ENCODE measurements at places on chromosomes 11 and 22. TPM values are rescaled to one million over a fixed set of nuclear protein-coding genes. Genes with fewer than 3 reads are reported as not detected.
A peak's percentile ranks its signal among the peaks of the same experiment; 100 is the strongest.

- peaks cover 18% of the 10 kb centered on the region for H3K4me1 ChIP-seq
- H3K27me3 ChIP-seq = peaks cover 6% of the 10 kb centered on the region
- DNase-seq = no peak
- peak overlapping the region; percentile 87 for H3K27ac ChIP-seq
- peaks cover 8% of the 10 kb centered on the region for H3K36me3 ChIP-seq
Measured at GRCh38 chr22:39021552-39022250, 774 bp downstream of the APOBEC3D start.

DNA sequence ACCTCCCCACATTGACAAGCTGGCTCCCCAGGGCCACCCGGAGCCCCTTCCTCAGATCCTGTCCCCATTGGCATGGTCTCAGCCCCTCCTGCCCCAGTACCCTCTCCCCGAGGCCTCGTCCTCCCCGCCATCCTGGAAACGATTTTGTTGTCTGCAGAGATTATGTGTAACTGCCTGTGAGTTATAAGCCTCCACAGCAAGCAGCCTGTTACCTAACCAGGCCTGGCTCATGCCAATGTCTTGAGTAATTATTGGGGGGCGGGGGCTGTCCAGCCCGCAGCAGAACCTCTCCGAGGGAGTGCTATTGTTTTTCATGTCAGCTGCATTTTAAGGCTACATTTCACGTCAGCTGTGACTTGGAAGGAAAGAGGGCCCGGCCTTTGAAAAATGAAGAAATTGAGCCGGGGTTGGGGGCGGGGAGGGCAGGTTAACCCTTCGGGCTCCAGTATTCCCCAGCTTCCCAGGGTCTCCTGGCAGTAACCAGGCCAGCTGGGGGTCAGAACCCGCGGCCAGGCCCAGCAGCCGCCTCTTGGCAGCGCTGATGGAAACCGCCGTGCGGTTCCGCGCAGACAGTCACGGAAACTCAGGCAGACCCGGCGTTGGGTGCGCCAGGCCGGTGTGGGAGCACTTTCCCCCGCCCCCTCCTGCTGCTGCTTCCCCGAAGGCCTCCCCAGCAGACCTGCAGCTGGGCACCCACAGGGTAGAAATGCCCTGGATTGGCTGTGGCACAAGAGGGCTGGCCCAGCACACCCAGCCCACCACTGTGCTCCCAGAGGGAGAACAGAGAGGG lies 59.5 kb downstream of the CDKN1C start:
- DNase-seq = peak; percentile 93
- peaks cover 15% of the 10 kb centered on the region for H3K27me3 ChIP-seq
- H3K36me3 ChIP-seq = peaks cover 42% of the 10 kb centered on the region
- H3K27ac ChIP-seq = peak overlapping the region; percentile 97
- peak overlapping the region; percentile 82 for H3K4me3 ChIP-seq

The FOLH1 gene
- total RNA-seq = not detected

- H3K27ac ChIP-seq = peak overlapping the region; percentile 86
- H3K4me1 ChIP-seq = peaks cover 90% of the 10 kb centered on the region
- no peaks in the 10 kb centered on the region for H3K27me3 ChIP-seq
- H3K36me3 ChIP-seq = no peaks in the 10 kb centered on the region
Measured at GRCh38 chr11:122207921-122208764, 92.1 kb upstream of the BLID start.

GRCh38 chr11:121670805-121671282 lies 218.1 kb upstream of the SORL1-AS1 start:
- H3K4me3 ChIP-seq = peak overlapping the region; percentile 3
- no peak for DNase-seq
- H3K4me1 ChIP-seq = peaks cover 49% of the 10 kb centered on the region
- no peaks in the 10 kb centered on the region for H3K36me3 ChIP-seq
- no peak overlapping the region for H3K27ac ChIP-seq

The RCN1 gene
- total RNA-seq = 273 TPM

The RFPL2 gene
- not detected for total RNA-seq

DNA sequence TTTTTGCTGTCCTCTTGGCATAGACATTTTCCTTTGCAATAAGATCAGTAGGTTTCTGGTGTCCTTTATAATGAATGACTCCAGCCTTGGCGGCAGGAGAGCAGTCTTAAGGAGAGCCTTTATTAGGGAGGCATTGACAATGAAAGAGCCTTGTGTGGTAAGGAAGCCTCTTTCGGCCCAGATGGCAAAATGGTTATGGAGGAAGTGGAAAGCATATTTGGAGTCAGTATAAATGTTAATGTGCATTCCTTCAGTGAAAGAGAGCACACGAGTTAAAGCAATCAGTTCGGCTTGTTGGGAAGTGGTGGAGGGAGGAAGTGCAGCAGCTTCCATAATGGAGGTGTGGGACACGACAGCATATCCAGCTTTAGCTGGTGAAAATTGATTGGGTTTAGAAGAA lies 18.1 kb upstream of the ANO1 start:
- no peak overlapping the region for H3K27ac ChIP-seq
- DNase-seq = no peak
- no peak overlapping the region for H3K4me3 ChIP-seq
- peaks cover 35% of the 10 kb centered on the region for H3K27me3 ChIP-seq

The CABP2 gene
- total RNA-seq = not detected

DNA sequence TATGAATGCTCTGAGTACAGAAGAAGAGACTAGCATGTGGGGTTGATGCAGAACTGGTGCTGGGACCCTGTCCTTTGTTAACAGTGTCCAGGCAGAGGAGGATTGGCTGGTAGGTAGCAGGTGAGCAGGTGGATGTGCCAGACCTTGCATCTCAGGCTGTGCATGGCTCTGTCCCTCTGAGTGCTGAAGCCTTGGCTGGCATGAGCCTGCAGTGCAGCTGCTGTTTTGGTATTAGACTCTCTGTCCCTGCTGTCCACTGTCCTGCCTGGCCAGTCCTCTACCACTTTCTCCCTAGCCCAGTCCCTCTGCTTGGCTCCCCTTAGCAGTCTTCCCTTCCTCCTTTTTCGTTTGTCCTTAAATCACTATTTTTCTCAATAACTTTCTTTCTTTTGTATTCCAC lies 213.6 kb upstream of the ZBED5 start:
- no peak for DNase-seq
- no peak overlapping the region for H3K27ac ChIP-seq
- peaks cover 49% of the 10 kb centered on the region for H3K27me3 ChIP-seq
- no peaks in the 10 kb centered on the region for H3K4me1 ChIP-seq
- H3K36me3 ChIP-seq = no peaks in the 10 kb centered on the region
- no peak overlapping the region for H3K4me3 ChIP-seq

DNA sequence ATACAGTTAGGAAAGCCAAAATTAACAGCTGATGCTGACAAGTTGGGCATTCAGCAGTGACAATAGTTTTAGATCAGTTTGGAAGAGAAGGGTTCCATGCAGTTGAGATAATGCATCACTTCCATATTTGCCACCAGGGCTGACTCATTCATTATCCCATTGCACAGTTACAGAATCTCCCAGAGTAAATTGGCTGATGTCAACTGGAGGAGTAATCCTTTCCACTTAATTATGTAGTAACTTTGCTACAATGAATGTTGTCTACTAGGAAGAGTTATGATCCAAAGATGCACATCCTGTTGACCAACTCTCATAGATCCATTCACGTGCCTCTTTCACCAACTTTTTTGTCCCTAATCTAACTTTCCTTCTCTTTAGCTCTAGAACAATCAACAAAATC lies 123.3 kb upstream of the LUZP2 start:
- H3K27me3 ChIP-seq = no peaks in the 10 kb centered on the region
- DNase-seq = no peak
- H3K4me3 ChIP-seq = no peak overlapping the region
- H3K36me3 ChIP-seq = no peaks in the 10 kb centered on the region
- H3K27ac ChIP-seq = no peak overlapping the region

The TRPM5 gene
- total RNA-seq = not detected

DNA sequence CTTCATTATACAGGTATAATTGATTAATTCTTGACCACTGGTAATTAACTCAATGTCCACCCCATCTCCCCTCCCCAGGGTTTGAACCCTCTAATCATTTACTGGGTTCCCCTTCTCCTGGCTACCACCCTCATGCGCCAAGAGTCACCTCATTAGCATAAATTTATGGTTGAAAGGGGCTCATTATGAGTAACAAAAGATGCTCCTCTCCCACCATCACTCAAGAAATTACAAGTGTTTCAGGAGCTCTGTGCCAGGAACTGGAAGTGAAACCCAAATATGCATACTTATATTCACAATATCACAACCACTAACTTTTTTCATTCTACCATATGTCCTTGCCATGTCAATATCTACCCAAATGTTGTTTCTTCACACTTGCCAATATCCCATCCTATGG lies 7.8 kb upstream of the STIP1 start:
- H3K36me3 ChIP-seq = peaks cover 28% of the 10 kb centered on the region
- DNase-seq = no peak
- H3K4me3 ChIP-seq = no peak overlapping the region
- peaks cover 2% of the 10 kb centered on the region for H3K27me3 ChIP-seq
- H3K27ac ChIP-seq = no peak overlapping the region
- peaks cover 24% of the 10 kb centered on the region for H3K4me1 ChIP-seq

GRCh38 chr11:77090046-77090372 lies 12.6 kb upstream of the OMP start:
- H3K36me3 ChIP-seq = no peaks in the 10 kb centered on the region
- no peak overlapping the region for H3K27ac ChIP-seq
- H3K27me3 ChIP-seq = no peaks in the 10 kb centered on the region
- H3K4me1 ChIP-seq = peaks cover 6% of the 10 kb centered on the region
- no peak overlapping the region for H3K4me3 ChIP-seq

- H3K27ac ChIP-seq = no peak overlapping the region
- H3K4me3 ChIP-seq = peak overlapping the region; percentile 72
- no peaks in the 10 kb centered on the region for H3K36me3 ChIP-seq
- H3K27me3 ChIP-seq = peaks cover 54% of the 10 kb centered on the region
- H3K4me1 ChIP-seq = no peaks in the 10 kb centered on the region
Measured at GRCh38 chr11:75241036-75241905, 697 bp downstream of the TPBGL start.

DNA sequence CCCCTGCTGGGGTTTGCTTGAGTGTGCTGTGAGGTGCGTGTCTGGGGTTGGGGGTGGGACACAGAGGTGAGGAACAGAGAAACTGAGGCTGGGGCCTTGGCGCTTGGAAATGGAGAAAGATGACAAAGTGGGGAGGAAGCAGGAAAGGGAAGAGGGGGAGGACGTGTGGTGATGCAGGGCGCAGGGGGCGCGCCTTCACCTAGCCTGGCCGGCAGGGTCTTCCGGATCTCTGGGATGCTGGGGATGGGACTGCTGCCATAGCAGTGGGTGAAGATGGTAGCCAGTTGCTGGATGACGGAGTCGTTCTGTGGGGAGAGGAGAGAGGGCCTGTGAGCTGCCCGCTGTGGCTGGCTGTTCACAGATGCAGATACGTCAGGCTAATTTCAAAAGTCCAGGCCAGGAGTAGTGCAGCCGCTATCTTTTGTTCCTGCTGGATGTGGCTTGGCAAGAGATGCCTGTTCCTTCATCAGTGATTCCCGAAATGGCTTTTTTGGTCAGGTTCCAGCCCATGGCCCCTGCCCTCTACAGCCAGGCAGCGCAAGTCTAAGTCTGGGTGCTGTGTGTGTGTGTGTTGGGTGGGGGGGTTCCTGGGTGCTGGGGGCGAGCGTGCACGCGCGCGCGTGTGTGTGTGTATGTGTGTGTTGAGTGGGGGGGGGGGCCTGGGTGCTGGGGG lies 54.8 kb downstream of the NAT10 start:
- no peaks in the 10 kb centered on the region for H3K4me1 ChIP-seq
- H3K36me3 ChIP-seq = no peaks in the 10 kb centered on the region
- H3K27ac ChIP-seq = no peak overlapping the region
- H3K27me3 ChIP-seq = peaks cover 4% of the 10 kb centered on the region
- DNase-seq = no peak

GRCh38 chr11:129911298-129911697 lies 15.9 kb upstream of the NFRKB start:
- H3K27me3 ChIP-seq = no peaks in the 10 kb centered on the region
- H3K4me3 ChIP-seq = peak overlapping the region; percentile 3
- DNase-seq = no peak

The DRD4 gene
- total RNA-seq = 0.61 TPM

DNA sequence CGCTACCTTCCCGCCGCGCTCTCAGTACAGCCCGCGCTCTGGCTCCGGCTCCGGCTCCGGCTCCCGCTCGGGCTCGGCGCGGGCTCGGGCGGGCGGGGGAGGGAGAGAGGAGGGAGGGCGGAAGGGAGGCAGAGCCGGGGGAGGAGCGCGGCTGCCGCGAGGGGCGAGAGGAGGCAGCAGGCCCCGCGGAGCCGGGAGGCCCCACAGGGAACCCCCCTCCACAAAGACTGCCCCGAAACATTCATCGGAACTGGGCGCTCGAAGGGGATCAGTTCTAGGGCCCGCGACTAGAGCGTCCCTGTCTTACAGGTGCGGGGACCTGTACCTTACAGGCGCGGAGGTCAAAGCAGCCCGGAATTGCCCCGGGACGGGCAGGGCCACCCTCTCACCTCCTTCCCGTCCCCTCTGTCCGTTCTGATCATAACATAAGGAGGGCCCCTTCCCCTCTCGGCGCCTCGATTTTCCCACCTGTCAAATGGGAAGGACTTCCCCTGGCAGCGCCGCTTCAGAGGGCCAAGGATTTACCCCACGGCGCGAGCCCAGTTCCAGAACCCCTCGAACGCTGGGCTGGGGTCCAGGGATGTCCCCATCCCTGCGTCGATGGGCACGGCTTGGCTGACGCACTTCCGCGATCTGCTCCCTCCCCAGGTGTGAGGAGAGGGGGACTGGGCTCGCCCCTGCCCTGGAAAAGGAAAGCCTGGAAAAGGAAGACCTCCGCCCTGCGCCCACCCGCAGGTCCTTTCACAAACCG lies at the start of gene SHISA8:
Gene SHISA8, minus strand, starts transcription at position 40 of the 751 bp plus-strand sequence. CDS start 407 bp downstream, outside the sequence.
- no peak for DNase-seq
- peaks cover 5% of the 10 kb centered on the region for H3K4me1 ChIP-seq
- H3K36me3 ChIP-seq = no peaks in the 10 kb centered on the region
- H3K27me3 ChIP-seq = peaks cover 39% of the 10 kb centered on the region

- H3K4me1 ChIP-seq = no peaks in the 10 kb centered on the region
- H3K27me3 ChIP-seq = peaks cover 23% of the 10 kb centered on the region
- H3K4me3 ChIP-seq = no peak overlapping the region
- H3K36me3 ChIP-seq = no peaks in the 10 kb centered on the region
- H3K27ac ChIP-seq = no peak overlapping the region
- no peak for DNase-seq
Measured at GRCh38 chr22:26992556-26992955, 335.2 kb downstream of the MIAT start.

The HTR3B gene
- total RNA-seq = not detected

- peaks cover 8% of the 10 kb centered on the region for H3K4me1 ChIP-seq
- peaks cover 36% of the 10 kb centered on the region for H3K36me3 ChIP-seq
- no peak for DNase-seq
- peaks cover 11% of the 10 kb centered on the region for H3K27me3 ChIP-seq
Measured at GRCh38 chr11:46321757-46322156, 25.5 kb upstream of the DGKZ start.

The CDC45 gene
- total RNA-seq = 17.0 TPM

The MMP7 gene
- total RNA-seq = not detected

The SLC16A8 gene
- not detected for total RNA-seq

GRCh38 chr22:32979606-32980005 lies 78.6 kb downstream of the SYN3 start:
- no peak overlapping the region for H3K4me3 ChIP-seq
- peaks cover 40% of the 10 kb centered on the region for H3K27me3 ChIP-seq
- H3K27ac ChIP-seq = no peak overlapping the region
- H3K4me1 ChIP-seq = no peaks in the 10 kb centered on the region
- no peak for DNase-seq
- H3K36me3 ChIP-seq = no peaks in the 10 kb centered on the region

The KIRREL3 gene
- 33.3 TPM for total RNA-seq
